ENCODE measurements at places on chromosomes 12 and 14. TPM values are rescaled to one million over a fixed set of nuclear protein-coding genes. Genes with fewer than 3 reads are reported as not detected.

DNA sequence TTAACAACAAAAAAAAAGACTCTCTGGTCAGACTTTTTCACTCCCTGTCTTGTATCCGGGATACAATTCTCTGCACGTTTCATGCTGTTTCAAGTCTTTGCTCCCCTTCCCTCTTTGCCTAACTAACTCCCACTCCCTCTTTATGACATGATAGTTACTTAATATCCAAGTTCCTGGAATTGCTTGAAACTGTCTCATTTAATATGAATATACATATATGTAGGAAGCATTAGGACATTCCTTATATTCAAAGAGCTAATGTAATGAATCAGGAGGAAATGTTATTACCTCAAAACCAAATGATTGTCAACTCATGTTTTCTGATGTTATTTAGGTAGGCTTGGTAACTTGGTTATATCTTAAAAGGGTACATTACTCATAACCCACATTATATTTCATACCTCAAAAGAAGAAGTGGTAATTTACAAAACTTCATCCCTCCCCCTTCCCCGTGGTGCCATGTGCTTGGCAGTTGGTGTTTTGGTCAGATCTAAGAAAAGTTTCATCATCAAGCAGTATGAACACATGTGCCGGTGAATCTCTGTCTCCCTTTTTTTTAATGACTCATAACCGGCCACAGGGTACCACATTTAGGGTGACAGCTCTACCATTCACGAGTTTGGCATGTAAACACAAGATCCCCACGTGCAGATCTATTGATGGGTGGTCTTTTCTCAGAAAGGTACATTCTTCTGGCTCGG is 56.5 kb downstream of the HCAR2 start:
- H3K27ac ChIP-seq: peak overlapping the region; percentile 34
- no peaks in the 10 kb centered on the region for H3K36me3 ChIP-seq
- no peaks in the 10 kb centered on the region for H3K4me1 ChIP-seq
- H3K4me3 ChIP-seq: no peak overlapping the region

GRCh38 chr14:22545842-22546721 is 42.9 kb downstream of the DAD1 start:
- peaks cover 13% of the 10 kb centered on the region for H3K4me1 ChIP-seq
- no peaks in the 10 kb centered on the region for H3K36me3 ChIP-seq
- H3K27me3 ChIP-seq: no peaks in the 10 kb centered on the region
- peak overlapping the region; percentile 17 for H3K27ac ChIP-seq

- peaks cover 4% of the 10 kb centered on the region for H3K4me1 ChIP-seq
- no peak overlapping the region for H3K27ac ChIP-seq
- no peak for DNase-seq
These were observed 122.1 kb upstream of the ARHGAP5 start for GRCh38 chr14:31954991-31955390.

GRCh38 chr12:59594943-59595500 is 807 bp upstream of the SLC16A7 start:
- no peaks in the 10 kb centered on the region for H3K27me3 ChIP-seq
- H3K27ac ChIP-seq: peak overlapping the region; percentile 99
- DNase-seq: no peak
- H3K36me3 ChIP-seq: no peaks in the 10 kb centered on the region
- H3K4me1 ChIP-seq: peaks cover 7% of the 10 kb centered on the region

The NKX2-1 gene
- not detected for total RNA-seq

The GALNT9 gene
- 0.51 TPM for total RNA-seq

The RPGRIP1 gene
- total RNA-seq: under 0.01 TPM

Measured in fibroblast of lung (primary cell).